ENCODE measurements at places on chromosomes 6 and 20.
A peak's percentile ranks its signal among the peaks of the same experiment; 100 is the strongest.

DNA sequence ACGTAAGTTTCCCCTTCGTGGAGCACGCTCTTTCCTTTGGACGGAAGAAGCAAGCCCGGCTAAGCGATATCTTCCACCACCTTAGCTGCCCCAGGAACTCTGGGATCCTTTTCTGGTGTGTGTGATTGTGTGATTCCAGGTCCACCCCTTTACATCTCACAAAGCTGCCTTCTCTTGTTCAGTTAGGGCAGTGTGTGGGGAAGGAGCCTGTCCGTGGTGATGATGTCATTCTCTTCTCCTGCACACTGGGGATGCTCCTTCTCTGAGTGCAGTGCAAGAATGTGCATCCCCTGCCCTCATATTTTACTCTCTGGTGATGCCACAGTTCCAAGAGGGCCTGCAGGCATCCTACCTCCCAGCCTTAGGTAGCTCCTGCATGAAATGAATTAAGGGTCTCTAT lies 30.3 kb downstream of the BNIP5 start:
- no peak overlapping the region for H3K27ac ChIP-seq
- no peak overlapping the region for H3K4me3 ChIP-seq
- H3K36me3 ChIP-seq = no peaks in the 10 kb centered on the region
- DNase-seq = no peak
- H3K4me1 ChIP-seq = peaks cover 9% of the 10 kb centered on the region
- no peaks in the 10 kb centered on the region for H3K27me3 ChIP-seq

GRCh38 chr6:166724576-166724975 lies 97.5 kb upstream of the RPS6KA2 start:
- no peak overlapping the region for H3K4me3 ChIP-seq
- 0 out of 2 replicates have a peak, but pooled peaks cover under 1% of the 10 kb centered on the region for H3K4me1 ChIP-seq
- H3K27me3 ChIP-seq = no peaks in the 10 kb centered on the region
- DNase-seq = no peak
- no peaks in the 10 kb centered on the region for H3K36me3 ChIP-seq

- no peak overlapping the region for H3K4me3 ChIP-seq
- no peaks in the 10 kb centered on the region for H3K36me3 ChIP-seq
- no peak for DNase-seq
- H3K27me3 ChIP-seq = no peaks in the 10 kb centered on the region
- H3K4me1 ChIP-seq = peaks cover 90% of the 10 kb centered on the region
These were observed 511.9 kb upstream of the CITED2 start for GRCh38 chr6:139886396-139886795.

DNA sequence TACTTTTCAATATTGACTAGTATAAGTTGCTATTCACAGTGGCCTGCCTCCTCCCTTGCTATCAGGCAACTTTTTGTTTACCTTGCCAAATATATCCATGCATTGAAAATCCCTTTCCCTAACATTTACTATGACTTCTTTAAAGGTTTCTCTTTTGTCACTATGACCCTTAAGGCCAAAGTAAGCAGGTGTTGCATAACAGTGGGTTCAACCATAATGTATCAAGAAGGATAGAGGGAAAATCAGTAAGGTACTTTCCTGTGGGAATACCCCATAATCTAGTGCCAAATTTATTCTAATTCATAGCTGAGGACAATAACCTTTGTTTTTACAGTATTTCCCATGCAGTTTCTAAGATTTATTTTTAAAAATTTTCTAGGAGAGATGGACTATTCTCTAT lies 527.6 kb downstream of the CDKAL1 start:
- no peaks in the 10 kb centered on the region for H3K4me1 ChIP-seq
- no peak overlapping the region for H3K4me3 ChIP-seq
- peaks cover 19% of the 10 kb centered on the region for H3K36me3 ChIP-seq
- H3K27ac ChIP-seq = no peak overlapping the region

DNA sequence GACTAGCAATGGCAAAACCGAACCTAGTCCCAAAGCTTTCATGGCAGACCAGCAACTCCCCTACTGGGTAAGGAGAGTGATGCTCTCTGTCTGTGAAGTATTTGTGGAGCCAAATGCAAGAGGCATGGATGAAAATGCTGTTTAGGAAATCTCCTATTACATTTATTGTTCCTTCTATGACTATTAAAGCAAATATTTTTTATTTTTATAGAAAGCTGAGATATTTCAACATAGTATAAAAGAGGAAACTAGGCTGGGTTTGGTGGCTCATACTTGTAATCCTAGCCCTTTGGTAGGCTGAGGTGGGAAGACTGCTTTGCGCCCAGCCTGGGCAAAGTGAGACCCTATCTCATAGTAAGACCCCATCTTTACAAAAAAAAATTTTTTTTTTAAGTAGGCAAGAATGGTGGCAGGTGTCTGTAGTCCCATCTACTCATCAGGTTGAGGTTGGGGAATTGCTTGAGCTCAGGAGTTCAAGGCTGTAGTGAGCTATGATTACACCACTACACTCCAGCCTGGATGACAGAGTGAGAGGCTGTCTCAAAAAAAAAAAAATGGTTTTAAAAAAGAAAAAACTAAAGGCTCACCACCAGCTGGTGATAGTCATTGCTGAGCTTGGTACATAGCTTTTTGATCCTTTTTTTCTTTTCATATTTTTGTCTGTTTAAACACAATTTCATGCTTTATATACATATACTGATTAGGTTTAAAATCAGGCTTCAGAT lies 11.3 kb downstream of the KDM1B start:
- H3K4me3 ChIP-seq = no peak overlapping the region
- peaks cover 45% of the 10 kb centered on the region for H3K36me3 ChIP-seq

DNA sequence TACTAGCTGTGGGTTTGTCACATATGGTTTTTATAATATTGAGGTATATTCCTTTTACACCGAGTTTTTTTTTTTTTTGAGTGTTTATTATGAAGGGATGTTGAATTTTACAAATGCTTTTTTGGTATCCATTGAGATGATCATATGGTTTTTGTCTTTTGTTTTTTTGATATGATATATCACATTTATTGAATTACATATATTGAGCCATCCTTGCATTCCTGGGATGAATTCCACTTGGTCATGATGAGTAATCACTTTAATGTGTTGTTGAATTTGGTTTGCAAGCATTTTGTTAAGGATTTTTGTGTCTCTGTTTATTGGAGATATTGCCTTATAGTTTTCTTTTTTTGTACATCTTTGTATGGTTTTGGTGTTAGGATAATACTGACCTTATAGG lies 3.3 kb upstream of the ZNF337 start:
- DNase-seq = no peak
- no peaks in the 10 kb centered on the region for H3K4me1 ChIP-seq
- H3K27me3 ChIP-seq = peaks cover 18% of the 10 kb centered on the region
- no peak overlapping the region for H3K27ac ChIP-seq
- H3K36me3 ChIP-seq = 0 out of 2 replicates have a peak, but pooled peaks cover 6% of the 10 kb centered on the region

DNA sequence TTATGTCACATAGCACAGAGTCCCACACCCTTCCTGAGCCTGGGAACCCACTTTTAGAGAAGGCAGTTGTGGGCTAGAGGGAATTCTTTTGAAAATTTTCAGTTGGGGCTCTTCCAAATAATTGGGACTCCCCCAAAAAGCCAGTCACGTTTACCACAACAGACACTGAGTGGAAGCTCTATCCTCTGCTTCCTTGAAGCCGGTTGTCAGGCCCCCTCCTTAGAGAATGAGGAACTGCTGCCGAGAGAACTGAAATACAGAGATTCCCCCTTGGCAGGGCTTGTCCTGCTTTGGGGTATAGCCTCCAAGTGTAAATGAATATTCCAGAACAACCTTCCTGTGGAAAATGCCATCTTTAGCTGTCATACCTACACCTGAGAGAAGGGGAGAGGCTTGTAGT lies 2.7 kb upstream of the JAG1 start:
- no peak for DNase-seq
- peaks cover 24% of the 10 kb centered on the region for H3K4me1 ChIP-seq
- H3K27ac ChIP-seq = no peak overlapping the region
- no peak overlapping the region for H3K4me3 ChIP-seq

DNA sequence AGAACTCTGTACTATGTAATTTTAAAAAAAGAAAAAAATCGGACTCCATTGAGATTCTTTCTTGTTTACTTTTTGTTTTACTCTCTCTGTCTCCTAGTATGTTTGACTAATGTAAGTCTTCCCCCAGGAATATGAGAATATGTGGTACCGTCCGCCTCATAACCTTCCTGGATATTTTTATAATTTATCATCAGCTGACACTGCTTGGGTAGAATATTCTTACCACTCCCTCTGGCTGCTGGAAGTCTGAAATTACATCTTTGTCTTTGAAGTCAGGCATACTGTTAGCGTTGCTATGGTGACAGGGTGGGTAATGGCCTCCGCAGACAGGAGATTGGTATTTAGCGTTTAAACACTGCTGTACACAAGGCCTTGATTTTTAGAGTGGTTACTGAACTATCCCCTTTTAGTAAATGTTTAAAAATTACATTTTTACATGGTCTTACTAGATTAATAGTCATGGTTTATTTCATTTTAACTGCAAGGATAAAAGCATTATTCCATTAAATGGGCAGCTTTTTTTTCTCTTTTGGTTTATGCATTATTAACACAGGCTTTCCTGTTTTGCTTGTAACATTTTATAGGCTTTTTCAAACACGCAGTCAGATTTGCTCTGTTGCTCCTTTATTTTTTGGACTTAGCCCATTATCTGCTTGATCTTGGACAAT lies 176.4 kb downstream of the ARID1B start:
- H3K4me3 ChIP-seq = peak overlapping the region; percentile 37
- no peaks in the 10 kb centered on the region for H3K27me3 ChIP-seq
- DNase-seq = no peak
- no peaks in the 10 kb centered on the region for H3K36me3 ChIP-seq
- H3K4me1 ChIP-seq = peaks cover 62% of the 10 kb centered on the region

DNA sequence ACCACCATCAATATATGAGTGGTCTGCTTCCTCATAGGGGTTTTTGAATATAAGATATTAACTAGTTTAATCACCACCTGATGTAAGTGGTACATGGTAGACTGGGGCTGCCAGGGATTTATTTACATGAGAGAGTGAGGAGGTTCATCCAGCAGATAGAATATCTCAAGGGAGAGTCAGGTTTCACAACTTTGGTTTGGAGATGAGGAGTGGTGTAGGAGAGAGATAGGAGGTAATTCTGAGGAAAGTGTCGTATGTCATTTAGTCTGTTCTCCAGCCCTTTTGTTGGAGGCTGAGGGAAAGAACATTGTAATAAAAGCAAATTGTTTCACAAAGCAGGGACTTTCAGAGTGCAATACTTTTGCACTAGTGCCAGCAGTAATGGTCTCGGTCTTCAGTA lies 16.8 kb downstream of the L3MBTL3 start:
- H3K36me3 ChIP-seq = peaks cover 3% of the 10 kb centered on the region
- no peak overlapping the region for H3K4me3 ChIP-seq
- no peaks in the 10 kb centered on the region for H3K27me3 ChIP-seq
- peaks cover 17% of the 10 kb centered on the region for H3K4me1 ChIP-seq

- H3K36me3 ChIP-seq = no peaks in the 10 kb centered on the region
- H3K4me3 ChIP-seq = no peak overlapping the region
- no peaks in the 10 kb centered on the region for H3K27me3 ChIP-seq
- H3K27ac ChIP-seq = no peak overlapping the region
These were observed 147.4 kb upstream of the OLIG3 start for GRCh38 chr6:137641474-137642077.

DNA sequence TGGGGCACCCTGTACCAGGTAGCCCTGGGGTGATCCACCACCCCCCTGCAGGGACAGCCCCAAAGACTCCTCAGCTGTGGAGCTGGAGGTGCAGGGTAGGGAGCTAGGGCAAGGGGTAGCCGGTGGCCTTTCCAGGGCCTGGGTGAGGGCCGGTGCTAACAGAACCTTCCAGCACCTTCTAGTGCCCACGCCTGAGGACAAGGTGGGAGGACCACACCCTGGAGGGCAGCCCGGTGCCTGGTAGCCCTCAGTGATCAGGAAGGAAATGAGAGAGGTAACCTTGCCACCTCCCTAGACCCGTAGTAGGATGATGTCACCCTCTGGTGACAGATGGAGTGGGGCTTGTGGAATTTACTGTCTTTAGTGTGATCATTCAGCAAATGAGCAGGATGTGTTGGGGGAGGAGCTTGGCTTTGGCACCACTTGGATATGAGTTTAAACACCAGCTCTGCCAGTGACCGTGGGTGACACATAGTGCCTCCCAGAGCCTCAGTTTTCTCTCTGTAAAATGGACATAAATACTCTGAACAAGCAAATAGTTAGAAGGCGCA lies 187.7 kb downstream of the NFATC2 start:
- H3K27me3 ChIP-seq = peaks cover 3% of the 10 kb centered on the region
- no peaks in the 10 kb centered on the region for H3K4me1 ChIP-seq
- DNase-seq = no peak
- no peak overlapping the region for H3K4me3 ChIP-seq
- H3K36me3 ChIP-seq = no peaks in the 10 kb centered on the region

DNA sequence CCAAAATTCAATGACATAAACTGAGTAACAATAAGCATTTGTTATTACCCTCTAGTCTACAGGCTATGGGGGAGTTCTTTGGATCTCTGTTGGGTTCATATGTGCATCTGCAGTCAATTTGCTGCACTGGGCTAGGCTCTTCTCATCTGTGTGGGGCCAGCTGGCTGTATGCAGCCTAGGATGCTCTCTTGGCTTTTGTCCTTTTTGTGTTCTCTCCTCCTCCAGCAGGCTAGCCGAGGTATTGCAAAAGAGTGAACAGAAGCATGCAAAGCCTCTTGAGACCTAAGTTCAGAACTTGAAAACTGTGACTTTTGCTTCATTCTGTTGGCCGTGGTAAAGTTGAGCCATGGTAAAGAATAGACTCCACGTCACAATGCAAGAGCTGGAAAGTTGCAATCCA lies 62.8 kb upstream of the FOXO3 start:
- H3K27me3 ChIP-seq = no peaks in the 10 kb centered on the region
- H3K27ac ChIP-seq = no peak overlapping the region
- peaks cover 12% of the 10 kb centered on the region for H3K4me1 ChIP-seq
- DNase-seq = peak; percentile 58
- no peak overlapping the region for H3K4me3 ChIP-seq

DNA sequence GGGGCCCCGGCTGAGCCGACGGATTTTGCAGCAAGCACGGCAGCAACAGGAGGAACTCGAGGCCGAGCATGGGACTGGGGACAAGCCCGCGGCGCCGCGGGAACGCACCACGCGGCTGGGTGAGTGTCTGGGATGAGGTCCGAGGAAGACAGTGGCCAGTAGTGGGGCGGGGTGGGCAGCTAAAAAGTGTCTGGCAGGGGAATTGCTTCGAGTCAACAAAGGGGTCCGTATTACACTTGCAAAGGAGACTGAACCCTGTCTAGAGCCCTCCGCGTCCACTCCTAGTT lies 356 bp downstream of the BYSL start:
- no peaks in the 10 kb centered on the region for H3K27me3 ChIP-seq
- H3K4me3 ChIP-seq = peak overlapping the region; percentile 98
- H3K36me3 ChIP-seq = peaks cover 27% of the 10 kb centered on the region

DNA sequence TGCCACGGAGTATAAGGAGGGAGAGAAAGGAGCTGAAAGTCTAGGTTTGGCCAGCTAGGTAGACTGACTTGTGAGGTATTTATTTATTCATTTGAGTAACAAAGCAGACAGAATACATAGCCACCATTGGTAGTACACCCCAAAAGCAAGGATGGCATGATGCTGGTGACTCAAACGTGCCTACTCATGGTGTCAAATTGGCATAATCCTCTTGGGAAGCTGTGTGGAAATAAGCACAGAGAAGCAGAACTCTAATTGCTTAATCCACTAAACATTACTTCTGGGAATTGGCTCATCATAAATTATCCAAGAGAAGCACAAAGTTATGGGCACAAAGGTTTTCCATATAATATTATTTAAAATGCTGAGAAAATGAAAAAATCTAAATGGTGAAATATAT lies 2.5 kb downstream of the DEFB132 start:
- DNase-seq = no peak
- H3K4me3 ChIP-seq = no peak overlapping the region
- no peaks in the 10 kb centered on the region for H3K4me1 ChIP-seq
- H3K27me3 ChIP-seq = peaks cover 96% of the 10 kb centered on the region
- H3K36me3 ChIP-seq = no peaks in the 10 kb centered on the region
